ENCODE measurements at places on chromosomes 6 and 20.

- DNase-seq, result no peak
Observed at GRCh38 chr6:104505838-104506237, 353.9 kb downstream of the HACE1 start.

DNA sequence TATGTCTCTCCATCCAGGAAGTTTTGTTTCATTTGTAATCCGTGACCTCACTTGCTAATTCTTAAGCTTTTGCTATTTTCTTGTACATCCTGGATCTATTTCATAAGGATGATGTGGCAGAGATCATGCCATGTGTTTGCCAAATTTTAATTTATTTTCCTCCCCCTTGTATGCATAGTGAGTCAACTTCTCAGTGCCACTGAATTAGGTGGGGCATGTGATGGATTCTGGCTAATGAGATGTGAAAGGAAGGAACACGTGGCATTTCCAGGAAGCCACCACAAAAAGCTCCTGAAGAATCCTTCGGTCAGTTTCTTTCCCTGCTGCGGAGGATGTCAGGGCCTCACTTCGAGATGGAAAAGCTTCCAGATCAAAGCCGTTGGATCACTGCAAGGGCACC lies 86.2 kb upstream of the PRL start:
- no peak for DNase-seq

DNA sequence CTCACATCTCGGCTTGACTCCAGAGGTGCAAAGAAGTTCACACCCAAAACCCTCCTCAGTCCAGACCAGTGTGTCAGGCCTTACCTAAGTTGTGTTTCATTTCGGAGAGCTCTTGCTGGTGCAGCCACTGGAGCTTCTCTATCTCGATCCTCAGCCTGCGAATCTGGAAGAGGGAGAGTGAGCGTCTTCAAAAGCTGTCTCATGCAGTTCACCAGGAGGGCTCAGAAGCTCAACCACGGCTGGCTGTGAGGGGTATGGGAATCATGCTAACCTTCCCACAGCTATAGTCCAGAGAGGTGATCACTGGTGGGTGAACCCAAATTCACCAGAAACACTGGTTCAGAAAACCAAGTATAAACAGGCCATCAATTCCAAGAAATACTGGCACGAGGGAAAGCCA lies 129.4 kb downstream of the ZMYND8 start:
- DNase-seq, result no peak

DNA sequence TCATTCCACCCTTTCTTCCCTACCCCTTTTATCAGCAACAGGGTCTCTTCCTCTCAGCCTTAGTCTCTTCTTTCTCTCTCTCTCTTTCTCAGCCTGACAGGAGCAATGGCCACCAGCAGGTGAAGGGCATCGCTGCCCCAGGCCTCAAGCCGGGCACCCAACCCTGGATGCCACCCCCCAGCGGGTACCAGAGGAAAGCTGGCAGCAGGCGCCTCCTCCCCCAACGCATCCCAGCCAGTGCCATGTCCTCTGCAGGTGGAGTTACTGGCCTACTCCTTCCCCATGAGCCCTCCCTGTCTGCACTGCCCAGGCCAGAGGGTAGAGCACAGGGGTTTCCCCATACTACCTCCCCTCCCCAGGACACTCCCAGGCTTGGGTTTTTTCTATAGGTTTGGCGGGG lies 32.2 kb downstream of the EIF2S2 start:
- no peak for DNase-seq

DNA sequence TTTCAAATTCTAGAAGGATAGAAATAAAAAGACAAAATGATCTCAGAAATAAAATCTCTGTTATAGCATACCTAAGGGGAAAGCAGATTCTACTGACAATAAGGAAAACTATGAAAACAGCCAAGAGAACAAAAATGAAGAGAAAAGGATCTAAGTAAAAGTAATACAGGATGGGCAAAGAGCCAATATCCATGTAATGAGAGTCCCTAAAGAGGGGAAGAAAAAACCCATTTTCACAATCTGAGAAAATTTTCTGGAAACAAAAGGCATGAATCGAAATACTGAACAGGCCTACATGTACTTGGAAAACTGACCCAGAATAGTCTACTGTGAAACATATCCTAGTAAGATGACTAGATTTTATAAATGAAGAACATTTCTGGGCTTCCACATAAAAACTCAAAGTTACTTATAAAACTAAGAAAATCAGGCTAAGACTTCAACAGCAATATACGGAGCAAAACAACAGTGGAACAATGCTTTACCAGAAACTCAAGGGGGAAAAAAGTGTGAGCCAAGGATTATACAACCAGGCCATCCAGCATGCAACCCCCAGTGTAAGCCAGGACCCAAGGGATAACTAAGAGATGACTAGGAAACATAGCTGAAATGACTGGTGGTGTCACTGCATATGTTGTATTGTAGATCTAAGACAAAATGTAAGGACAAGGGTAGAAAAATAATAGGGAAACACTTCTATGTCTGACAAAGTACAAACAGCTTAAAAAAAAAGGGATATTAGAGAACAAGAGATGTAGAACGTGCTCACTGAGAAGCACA lies 10.2 kb downstream of the NAPB start:
- no peak for DNase-seq

DNA sequence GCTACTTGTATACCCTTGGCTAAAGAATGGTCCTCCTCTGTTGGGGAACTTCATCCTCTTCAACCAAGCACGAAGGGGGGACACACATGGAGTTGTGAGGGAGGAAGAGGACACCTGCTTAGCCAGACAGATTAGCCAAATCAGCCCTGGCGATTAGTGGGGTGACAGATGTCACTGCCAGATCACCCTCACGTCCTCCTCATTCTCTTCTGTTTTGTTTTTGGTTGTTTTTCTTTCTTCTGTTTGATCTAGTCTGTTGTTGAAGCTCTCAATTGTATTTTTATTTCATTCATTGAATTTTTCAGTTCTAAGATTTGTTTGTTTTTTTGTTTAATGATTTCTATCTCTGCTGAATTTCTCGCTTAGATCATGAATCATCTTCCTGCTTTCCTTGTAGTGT lies 27.5 kb upstream of the NKX2-4 start:
- no peak for DNase-seq

- no peak for DNase-seq
Observed at GRCh38 chr6:8181951-8182845, 79.8 kb upstream of the EEF1E1 start.

DNA sequence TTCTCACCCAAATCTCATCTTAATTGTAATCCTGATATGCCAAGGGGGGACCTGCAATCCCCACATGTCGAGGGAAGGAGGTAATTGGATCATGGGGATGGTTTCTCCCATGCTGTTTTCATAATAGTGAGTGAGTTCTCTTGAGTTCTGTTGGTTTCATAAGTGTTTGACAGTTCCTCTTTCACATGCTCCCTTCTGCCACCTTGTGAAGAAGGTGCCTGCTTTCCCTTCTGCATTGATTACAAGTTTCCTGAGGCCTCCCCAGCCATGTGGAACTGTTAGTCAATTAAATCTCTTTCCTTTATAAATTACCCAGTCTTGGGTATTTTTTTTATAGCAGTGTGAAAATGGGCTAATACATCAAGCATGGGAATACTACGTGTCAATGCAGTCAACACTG lies 925.0 kb upstream of the MAN1A1 start:
- no peak for DNase-seq

GRCh38 chr20:42474646-42475045 lies 715.1 kb downstream of the PTPRT start:
- no peak for DNase-seq
